ENCODE measurements at places on chromosomes 3 and 15.

DNA sequence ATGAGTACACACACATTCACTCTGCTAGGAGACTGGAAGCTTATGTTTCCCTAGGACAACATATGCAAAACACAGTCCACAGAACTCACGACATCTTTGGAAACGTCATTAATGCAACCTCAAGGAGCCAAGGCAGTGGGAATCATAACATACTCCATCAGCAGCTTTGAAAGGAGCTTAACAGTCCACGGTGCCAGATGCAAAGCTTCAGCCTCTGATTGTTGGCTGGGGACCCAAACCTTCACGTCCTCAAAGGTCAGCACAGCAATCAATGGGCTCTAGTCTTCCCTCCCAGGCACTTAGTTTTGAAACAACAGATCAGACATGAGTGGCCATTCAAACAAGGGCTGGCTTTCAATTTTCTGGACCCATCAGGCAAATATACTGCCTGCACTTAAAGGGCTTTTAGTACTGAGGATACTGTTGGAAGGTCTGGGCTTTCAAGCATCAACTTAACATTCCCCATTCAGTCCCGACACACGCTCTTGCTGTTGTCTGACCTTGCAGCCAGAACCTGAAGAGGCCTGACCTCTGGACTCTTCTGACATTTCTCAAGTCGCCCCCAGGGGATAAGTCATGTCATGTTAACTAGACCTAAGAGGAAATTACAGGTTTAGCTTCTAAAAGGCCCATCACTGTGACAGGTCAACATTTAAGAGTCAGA lies 223.0 kb downstream of the PDZRN3 start:
- no peak for DNase-seq

- DNase-seq, result no peak
Observed at GRCh38 chr3:43394041-43394554, 107.8 kb downstream of the SNRK start.

- no peak for DNase-seq
Observed at GRCh38 chr3:76063019-76063418, 277.7 kb upstream of the ZNF717 start.

DNA sequence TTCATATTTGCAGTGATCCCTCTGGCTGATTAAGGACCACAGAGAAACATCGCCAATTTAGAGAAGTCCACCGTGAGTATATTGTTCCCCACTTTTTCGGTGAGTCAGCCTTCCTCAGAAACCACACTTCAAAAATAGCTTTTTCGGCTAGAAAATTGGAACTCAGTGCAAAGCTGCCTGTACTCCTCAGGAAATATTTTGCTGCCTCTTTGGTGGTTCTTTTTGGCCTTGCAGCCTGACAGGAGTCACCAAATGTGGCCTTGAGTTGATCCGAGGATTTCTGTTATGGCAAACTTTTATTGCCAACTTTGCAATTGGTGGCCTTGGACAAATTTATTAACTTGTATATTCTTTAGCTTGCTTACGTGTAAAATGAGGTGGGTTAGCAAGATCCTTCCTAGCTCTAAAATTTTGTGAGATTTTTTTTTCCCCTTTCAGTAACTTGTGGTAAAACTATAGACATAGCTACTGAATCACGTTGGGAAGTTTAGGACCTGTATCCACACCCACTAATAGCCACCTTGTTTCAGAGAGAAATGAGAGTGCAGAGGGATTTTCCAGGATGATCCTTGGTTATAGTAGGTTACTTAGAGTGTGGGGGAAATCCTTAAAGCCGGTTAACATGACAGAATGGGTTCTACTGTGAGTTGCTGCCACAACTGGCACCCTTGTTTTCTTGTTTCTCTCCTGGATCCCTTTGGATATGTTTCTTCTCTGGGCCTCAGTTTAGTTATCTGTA lies 9.9 kb downstream of the ARL6IP5 start:
- no peak for DNase-seq

DNA sequence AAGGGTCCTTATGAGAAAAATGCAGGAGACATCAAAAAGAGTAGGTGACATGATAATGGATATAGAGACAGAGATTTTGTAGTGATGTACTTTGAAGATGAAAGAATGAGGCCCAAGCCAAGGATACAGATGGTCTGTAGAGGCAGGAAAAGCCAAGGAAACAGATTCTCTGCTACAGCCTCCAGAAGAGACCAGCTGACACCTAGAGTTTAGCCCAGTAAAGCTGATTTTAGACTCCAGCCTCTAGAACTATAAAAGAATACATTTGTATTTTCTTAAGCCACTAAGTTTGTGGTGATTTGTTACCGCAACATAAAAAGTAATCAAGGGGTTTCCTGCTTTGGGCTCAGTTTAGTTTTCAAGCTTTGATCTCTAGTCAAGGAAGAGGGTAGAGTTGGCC lies 64.8 kb downstream of the STRIT1 start:
- no peak for DNase-seq

- peak; percentile 29 for DNase-seq
Observed at GRCh38 chr3:30231277-30232141, 374.9 kb upstream of the TGFBR2 start.

- DNase-seq, result no peak
Observed at GRCh38 chr3:112128843-112129727, 4.0 kb downstream of the GCSAM start.

- DNase-seq, result no peak
Observed at GRCh38 chr15:98308117-98308516, 340.2 kb upstream of the IGF1R start.

- DNase-seq, result no peak
Observed at GRCh38 chr3:83890763-83891135, 1068.0 kb upstream of the CADM2 start.

DNA sequence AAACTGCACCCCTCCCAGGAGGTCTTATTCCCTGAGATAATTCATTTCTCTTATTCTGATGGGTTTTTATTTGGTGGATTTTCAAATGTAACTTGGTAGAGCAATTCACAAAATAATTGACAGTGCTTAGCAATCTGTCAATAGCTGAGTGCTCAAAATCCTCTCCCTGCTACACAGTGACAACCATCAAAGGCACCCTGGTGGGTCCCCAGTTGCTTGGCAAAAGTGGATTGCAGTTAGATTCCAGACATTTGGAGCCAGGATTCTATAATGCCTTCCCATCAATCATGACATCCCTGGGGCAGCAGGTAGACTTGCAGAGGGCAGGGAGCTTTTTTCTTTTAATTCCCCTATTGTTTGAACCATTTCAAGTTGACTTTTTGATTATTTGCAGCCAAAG lies 59.0 kb downstream of the FHIT start:
- DNase-seq, result no peak

- DNase-seq, result no peak
Observed at GRCh38 chr3:123448536-123449101, at the start of gene ADCY5. Gene ADCY5 (minus strand): TSS chr3:123449090. CDS start chr3:123448545, 545 bp downstream.

- no peak for DNase-seq
Observed at GRCh38 chr3:102125197-102125993, 276.1 kb downstream of the NFKBIZ start.

DNA sequence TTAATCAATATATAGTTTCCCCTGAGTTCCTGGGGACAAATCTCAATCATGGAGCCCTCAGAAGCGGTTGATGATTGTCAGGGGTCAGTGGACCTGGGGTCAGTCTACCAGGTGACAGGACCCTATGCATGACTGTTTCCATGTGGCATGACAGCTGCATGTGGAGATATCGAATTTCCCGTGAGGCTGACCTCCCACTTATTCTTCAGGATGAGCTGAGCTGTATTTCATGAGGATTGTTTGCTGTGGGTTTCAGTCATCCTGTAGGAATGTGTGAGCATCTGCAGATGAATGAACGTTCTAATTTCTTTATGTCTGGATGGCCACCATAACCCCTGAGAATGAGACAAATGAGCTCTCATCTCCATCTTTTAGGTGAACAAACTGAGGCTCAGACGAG lies 93.0 kb upstream of the HES1 start:
- peak; percentile 78 for DNase-seq

All from SJCRH30 (cell line).